ENCODE measurements at places on chromosomes 7 and 10. TPM values are rescaled to one million over a fixed set of nuclear protein-coding genes. Genes with fewer than 3 reads are reported as not detected.

ITIH5 gene
- not detected for total RNA-seq

EFCAB10 gene
- total RNA-seq, result 0.42 TPM

TAS2R41 gene
- not detected for total RNA-seq

MRPS33 gene
- 59.6 TPM for total RNA-seq

Measured in myocyte (in vitro differentiated cells).